Erythroblast (primary cell): ENCODE measurements at places on chromosomes 11 and 22.
A peak's percentile ranks its signal among the peaks of the same experiment; 100 is the strongest.

DNA sequence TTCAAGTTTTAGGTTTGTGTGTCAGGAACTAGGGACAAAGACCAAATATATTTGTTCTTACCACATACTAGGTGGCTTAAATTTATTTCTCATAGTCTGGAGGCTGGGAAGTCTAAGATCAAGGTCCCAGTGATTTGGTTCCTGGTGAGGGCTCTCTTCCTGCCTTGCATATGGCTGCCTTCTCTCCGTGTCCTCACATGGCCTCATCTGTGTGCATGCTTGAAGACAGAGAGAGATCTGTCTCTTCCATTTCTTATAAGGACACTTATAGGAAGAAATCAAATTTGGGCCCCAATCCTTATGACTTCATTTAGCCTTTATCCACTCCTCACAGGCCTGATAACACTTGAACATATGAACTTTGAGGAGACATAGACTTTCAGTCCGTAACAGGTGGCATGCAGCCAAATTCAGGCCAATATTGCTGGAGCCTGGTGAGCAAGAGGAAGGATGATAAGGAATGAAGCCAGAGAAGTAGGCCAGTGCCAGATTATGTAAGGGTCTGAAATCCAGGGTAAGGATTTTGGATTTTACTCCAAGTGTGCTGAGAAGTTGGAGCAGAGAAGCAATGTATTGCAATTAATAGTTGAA lies 35.1 kb downstream of the TTC17 start:
- DNase-seq = peak; percentile 95

DNA sequence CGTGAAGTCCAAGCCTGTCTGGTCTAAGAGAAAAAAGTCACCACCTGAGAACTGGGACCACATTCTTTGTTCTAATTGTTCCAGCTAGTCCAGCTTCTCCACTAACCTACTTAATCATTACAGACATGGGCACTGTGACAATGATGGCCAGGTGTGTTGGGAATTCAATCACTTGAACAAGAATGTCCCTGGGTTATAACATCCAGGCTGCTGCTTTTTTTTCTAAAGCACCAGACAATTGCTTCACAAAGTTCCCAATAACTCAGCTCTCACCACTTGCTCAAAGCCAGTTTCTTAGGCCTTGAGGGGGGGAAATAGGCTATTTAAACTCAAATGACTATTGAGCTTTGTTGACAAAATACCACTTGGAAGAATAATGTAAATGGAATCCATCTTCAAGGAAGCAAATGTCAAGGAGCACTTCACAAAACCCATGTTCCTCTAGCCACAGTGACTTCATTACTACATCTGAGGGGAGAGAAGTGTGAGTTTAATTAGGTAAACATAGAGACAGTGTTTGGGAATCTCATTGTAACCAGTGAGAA lies 80.3 kb downstream of the ME3 start:
- no peak for DNase-seq

DNA sequence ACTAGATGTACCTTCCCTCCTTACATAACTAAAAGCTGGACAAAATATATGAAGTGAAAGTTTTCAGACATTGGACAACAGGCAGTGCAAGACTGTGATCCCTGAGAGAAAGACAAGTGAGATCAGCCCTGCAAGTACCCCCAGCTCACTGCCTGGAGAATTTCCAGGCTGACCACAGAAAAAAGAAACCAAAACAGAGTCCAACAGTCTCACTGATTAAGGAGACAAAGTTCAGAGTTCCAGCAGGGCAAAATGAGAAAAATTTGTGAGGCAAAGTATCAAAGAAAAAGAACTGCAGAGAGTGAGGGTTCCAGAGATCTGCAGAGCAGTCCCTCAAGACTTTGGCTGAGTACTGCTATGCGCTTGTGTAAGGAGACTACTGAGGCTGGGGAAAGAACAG lies 47.3 kb upstream of the TMEM45B start:
- no peak for DNase-seq

DNA sequence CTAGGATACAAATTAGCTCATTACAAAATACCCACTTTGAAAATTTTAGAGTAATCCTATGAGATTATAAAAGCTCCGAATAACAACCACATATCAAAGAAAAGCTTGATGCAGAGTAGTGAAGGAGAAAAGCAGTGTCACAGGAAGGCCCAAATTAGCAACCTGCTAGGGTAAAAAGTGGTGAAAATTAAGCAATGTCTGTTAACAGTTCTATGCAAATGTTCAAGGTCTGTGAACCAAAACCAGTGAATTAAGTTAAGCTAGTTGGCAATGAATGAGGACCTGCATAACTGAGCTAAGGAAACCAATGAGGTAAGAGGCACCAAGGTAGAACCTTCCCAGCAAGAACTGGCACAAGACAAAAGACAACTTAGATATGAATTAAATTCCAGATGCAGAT lies 29.6 kb downstream of the PRDM10 start:
- DNase-seq = no peak

DNA sequence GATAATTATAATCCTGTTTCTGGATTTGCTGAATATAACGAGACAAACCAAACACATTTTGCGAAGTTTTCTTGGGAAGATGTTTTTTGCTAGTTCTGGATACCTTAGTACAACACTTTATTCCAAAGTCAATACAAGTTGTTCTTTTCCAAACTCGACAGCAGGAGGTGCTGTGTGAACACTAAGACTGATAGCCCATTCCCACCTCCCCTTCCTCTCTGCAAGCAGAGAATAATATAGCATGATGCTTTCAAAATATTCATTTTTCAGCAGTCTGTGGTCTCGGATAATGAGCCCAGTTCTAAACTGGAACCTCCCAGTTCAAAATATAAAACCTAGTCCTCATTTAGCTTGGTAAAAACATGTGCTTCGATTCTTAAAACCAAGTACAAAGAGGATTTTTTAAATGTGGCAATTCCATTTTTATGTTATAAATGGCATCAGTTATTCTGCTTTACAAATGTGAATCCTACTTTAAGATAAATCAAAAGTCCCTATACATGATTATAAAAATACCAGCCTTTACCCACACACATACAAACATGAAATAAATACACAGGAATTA lies 129.1 kb downstream of the DCDC1 start:
- peak; percentile 52 for DNase-seq

GRCh38 chr11:67303835-67304411 lies 593 bp downstream of the SSH3 start:
- no peak for DNase-seq

GRCh38 chr22:35230839-35231584 lies 26.3 kb upstream of the HMGXB4 start:
- DNase-seq = peak; percentile 41

DNA sequence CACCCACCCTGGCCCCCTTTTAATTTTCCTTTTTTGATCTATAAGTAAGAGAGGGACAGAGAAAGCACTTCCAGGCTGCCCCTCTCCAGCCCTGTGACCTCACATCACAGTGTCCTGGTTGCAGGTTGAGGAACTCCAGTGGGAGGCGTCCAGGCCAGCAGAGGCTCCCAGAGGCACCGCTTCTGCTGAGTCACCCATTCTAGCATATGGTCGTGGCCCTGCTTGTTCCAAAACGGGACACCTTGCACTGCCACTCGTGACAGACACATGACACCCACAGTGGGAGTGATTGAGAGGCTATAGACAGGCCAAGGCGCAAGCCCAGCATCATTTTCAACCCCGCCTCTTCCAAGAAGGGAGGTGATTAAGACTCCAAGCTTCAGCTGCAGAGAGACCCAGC lies 16.0 kb upstream of the TMPRSS4 start:
- no peak for DNase-seq

DNA sequence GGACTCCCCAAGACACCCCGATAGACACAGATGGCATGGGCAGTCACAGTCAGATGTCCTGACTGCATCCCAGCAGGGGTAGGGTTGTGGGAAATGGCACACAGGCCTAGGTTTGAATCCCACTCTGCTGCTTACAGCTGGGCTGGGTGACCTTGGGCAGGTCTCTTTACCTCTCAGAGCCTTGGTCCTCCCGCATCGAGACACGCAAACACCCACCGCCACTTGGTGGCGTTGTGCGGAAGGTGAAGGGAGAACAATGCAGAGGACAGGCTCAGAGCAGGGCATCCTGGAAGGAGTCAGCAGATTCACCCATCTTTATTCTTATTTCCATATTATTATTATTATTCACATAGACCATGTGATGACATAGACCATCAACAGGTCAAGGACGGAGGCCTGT lies 140.5 kb downstream of the MIAT start:
- DNase-seq = no peak

- no peak for DNase-seq
These were observed 162.3 kb downstream of the C11orf87 start for GRCh38 chr11:109584001-109584972.

- no peak for DNase-seq
These were observed 22.3 kb downstream of the DDX6 start for GRCh38 chr11:118768690-118769089.

DNA sequence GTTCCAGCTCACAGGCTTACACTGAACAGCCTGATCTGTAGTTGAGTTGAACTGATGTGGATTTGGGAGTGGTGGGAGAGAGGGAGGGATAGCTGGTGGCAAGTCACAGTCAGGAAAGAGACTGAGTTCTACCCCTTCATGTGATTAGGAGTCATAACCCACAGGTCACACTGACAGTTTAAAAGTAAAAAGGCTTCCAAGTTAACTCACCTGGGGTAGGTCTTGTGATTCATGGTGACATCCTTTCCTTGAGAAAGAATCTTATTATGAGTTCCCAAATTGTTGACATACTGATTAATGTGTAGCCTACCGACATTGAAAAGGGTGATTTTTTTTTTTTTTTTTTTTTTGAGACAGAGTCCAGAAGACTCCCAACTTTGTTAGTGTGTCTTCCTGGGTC lies 5.4 kb downstream of the IZUMO1R start:
- DNase-seq = no peak

DNA sequence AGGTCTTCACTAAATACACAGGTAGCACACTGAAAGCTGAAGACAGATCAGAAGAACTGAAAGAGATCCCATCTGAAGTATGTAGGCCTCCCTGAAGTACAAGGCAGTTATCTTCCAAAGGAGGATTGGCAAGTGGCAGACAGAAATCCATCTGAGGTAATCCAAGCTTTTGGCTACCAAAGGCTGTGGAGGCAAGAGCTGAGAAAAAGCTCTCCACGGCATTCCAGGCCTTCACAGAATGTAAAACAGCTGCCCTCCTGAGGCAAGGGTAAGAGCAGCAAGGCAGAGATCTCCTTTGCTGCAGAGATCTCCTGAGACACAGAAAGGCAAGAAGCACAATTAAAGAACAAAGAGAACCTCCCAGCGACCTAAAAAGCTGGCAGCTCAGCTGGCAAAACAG lies 19.1 kb downstream of the PIK3C2A start:
- DNase-seq = peak; percentile 33

- DNase-seq = no peak
These were observed 15.1 kb downstream of the LDHC start for GRCh38 chr11:18427240-18427639.

- peak; percentile 22 for DNase-seq
These were observed 35.3 kb downstream of the BCR start for GRCh38 chr22:23215294-23216241.

DNA sequence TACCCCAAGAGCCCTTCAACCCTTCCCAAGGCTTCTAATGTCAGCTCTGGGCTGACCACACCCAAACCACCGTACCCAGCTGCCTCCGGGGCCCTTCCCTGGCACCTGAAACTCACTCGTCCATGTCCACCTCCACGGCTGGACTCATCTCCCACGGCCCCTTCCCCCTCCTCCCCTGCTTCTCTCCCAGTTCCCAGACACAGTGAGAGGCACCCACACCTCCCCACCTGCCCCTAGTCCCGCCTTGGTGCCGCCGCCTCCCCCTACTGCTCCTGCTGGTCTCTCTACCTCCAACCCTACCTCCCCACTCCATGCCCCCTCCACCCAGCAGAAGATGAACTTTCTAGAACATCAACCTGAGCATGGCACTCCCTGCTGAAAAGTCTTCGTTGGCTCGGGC lies 39.5 kb downstream of the ELFN2 start:
- DNase-seq = no peak

GRCh38 chr11:86491027-86491426 lies 116.3 kb downstream of the CCDC81 start:
- no peak for DNase-seq

DNA sequence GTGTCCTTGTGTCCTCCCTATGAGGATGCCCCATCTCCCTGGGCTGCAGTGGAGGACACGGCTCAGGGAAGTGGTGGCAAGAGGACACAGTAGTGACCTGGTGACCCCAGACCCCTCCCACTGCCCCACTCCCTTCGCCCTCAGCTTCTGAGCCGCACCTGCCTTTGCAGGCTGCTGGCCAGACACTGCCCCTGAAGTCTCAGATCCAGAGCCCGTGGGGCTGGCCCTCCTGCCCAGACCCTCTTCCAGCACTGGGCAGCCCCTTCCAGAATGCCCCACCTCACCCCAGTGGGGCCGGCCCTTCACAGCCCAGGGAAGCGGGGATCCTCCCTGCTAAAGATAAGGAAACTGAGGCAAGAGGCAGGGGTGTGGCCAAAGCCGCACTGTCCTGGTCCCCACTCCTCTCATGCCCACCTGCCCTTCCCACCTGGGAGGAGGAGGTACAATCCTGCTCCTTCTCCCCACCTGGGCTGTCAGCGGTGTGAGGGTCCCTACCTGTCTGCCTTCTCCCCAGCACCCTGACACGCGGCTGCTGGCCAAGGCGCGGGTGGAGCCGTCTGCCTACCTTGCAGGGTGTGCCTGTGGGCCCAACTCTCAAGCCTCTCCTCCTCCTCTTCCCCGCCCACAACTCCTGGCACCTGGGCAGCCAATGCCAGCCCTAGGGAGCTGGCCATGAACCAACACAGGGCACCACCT lies 17.3 kb downstream of the TRPM5 start:
- no peak for DNase-seq
